ENCODE measurements at places on chromosomes 3 and 15. TPM values are rescaled to one million over a fixed set of nuclear protein-coding genes. Genes with fewer than 3 reads are reported as not detected.

The KCNAB1 gene
- polyA plus RNA-seq: 2.5 TPM

The GOLGA6L24 gene
- not detected for polyA plus RNA-seq

The RASL12 gene
- 3.6 TPM for polyA plus RNA-seq

The RLBP1 gene
- polyA plus RNA-seq: 2.8 TPM

The ROPN1 gene
- 0.16 TPM for polyA plus RNA-seq

The OGG1 gene
- 114 TPM for polyA plus RNA-seq

The HDC gene
- 0.28 TPM for polyA plus RNA-seq

The PLAAT1 gene
- 0.24 TPM for polyA plus RNA-seq

The ARL13B gene
- 7.9 TPM for polyA plus RNA-seq

The SPG21 gene
- polyA plus RNA-seq: 168 TPM

The MESP2 gene
- 0.30 TPM for polyA plus RNA-seq

The AADACL2 gene
- polyA plus RNA-seq: 0.01 TPM

The HYAL1 gene
- polyA plus RNA-seq: 2.1 TPM

The PLOD2 gene
- polyA plus RNA-seq: 92.2 TPM

The ISLR2 gene
- polyA plus RNA-seq: 4.9 TPM

The HIGD2B gene
- polyA plus RNA-seq: not detected

The HHATL gene
- polyA plus RNA-seq: 0.18 TPM

The PAQR5 gene
- polyA plus RNA-seq: 3.4 TPM

The DISP2 gene
- polyA plus RNA-seq: 4.6 TPM

The RBP2 gene
- polyA plus RNA-seq: 2,966 TPM

The SGO1 gene
- polyA plus RNA-seq: 4.7 TPM

The CYP1A1 gene
- polyA plus RNA-seq: 0.54 TPM

The ACP3 gene
- polyA plus RNA-seq: 0.64 TPM

The EHHADH gene
- 11.4 TPM for polyA plus RNA-seq

The IMPG2 gene
- 0.57 TPM for polyA plus RNA-seq

The TP63 gene
- 0.07 TPM for polyA plus RNA-seq

The OR4F6 gene
- not detected for polyA plus RNA-seq

The SLC6A6 gene
- 16.4 TPM for polyA plus RNA-seq

The SLCO2A1 gene
- 8.2 TPM for polyA plus RNA-seq

The DNASE1L3 gene
- polyA plus RNA-seq: 56.2 TPM

The CA12 gene
- 1.0 TPM for polyA plus RNA-seq

The GOLGA8G gene
- polyA plus RNA-seq: not detected

The B2M gene
- polyA plus RNA-seq: 2,256 TPM

The SOX14 gene
- not detected for polyA plus RNA-seq

The ZBED2 gene
- polyA plus RNA-seq: 1.0 TPM

The STAB1 gene
- polyA plus RNA-seq: 43.5 TPM

The RPUSD2 gene
- polyA plus RNA-seq: 9.9 TPM

The POLR2M gene
- 48.1 TPM for polyA plus RNA-seq

The ERICH6 gene
- polyA plus RNA-seq: 0.09 TPM

The CLRN1 gene
- 8.7 TPM for polyA plus RNA-seq

The UROC1 gene
- 0.06 TPM for polyA plus RNA-seq

The GRM7 gene
- 0.36 TPM for polyA plus RNA-seq

The NDN gene
- polyA plus RNA-seq: 67.1 TPM

The INKA1 gene
- polyA plus RNA-seq: 4.6 TPM

The CDHR4 gene
- polyA plus RNA-seq: 0.10 TPM

The LAMB2 gene
- polyA plus RNA-seq: 209 TPM

The KCNMB2 gene
- 6.0 TPM for polyA plus RNA-seq

The ADAMTSL3 gene
- polyA plus RNA-seq: 8.0 TPM

The PAQR9 gene
- polyA plus RNA-seq: 0.13 TPM

The FBLN2 gene
- polyA plus RNA-seq: 14.4 TPM

The WWTR1 gene
- 29.2 TPM for polyA plus RNA-seq

The FGF7 gene
- 15.9 TPM for polyA plus RNA-seq

The RARRES1 gene
- polyA plus RNA-seq: 111 TPM

The ADAMTS17 gene
- 3.7 TPM for polyA plus RNA-seq

The CLDN16 gene
- polyA plus RNA-seq: 0.15 TPM

Measured in large intestine (tissue), 12 donors.